Muscle of back (tissue), 13 donors: ENCODE measurements at places on chromosomes 2 and 18. TPM values are rescaled to one million over a fixed set of nuclear protein-coding genes. Genes with fewer than 3 reads are reported as not detected.

DNA sequence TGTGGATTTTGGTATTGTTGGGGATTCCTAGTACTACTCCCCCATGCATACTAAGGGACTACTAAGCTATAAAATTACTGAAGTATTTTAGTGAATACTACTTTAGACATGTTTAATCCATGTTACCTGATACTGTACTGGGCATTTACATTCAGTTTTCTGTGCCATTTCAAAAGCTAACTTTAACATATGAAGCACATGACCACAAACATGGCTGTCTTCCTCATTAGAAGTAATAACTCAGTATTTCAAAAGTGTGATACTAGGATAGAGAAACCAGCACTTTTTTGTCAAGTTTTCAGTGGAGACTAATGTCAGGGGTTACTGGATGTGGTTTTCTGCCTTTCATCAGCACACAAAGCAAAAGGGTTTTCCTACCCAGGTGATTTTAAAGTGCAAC, 27.9 kb downstream of the WDR33 start:
- DNase-seq = peak; percentile 18

DNA sequence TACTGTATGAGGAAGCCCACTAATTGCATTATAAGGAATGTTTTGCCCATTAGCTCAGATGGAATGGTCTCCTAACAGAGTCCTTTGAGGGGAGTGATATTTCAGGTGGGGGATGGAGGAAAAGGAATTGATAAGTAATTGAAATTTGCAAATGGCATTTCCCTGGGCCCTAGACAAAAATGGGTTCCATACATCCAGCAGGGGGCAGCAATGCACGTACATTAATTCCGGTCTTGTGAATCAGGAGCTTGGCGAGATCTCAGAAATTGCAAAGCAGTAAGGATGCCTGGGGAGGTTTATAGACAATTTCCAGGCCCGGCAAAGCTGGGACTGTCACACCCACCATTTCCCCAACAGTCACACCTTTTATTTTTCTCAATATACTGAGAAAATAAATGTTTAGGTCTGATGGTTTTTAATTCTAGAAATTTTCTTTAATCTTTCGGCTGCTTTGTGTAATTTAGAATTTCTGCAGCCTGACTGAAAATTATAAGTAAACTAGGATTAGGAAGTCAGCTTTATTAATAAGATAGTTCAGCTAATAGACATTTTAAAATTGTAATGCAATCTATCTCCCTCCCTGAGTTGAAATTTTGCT, 122.8 kb downstream of the LYPD1 start:
- peak; percentile 88 for DNase-seq

MERTK gene
- polyA plus RNA-seq = 5.6 TPM

GRCh38 chr18:65919663-65920062, 168.9 kb downstream of the CDH7 start:
- DNase-seq = no peak

DNA sequence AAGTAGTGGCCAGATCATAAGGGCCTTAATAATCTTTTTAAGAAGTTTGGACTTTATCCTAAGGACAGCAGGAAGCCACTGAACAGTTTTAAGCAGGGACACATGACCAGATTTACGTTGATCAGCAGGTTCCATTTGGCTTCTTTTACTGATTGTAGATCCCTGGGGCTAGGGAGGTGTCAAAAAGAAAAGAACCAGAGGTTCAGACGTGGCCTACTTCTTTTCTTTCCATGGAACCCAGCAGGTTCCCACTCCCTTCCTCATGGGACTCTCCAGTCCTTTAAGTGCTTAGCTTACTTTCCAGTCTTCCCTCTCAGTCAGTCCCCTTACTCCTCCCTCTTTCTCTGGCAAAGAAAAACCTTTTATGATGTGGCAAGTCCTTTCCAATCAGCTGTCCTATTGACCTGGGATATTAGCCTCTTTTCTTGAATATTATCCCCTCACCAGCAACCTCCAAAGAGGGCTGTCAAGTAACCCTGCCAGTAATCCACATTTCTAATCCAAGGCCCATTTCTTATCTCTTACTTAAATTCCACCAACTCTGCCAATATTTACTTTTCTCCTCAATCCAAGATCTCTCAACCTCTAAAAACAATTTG, 33.5 kb downstream of the NHEJ1 start:
- no peak for DNase-seq

DNA sequence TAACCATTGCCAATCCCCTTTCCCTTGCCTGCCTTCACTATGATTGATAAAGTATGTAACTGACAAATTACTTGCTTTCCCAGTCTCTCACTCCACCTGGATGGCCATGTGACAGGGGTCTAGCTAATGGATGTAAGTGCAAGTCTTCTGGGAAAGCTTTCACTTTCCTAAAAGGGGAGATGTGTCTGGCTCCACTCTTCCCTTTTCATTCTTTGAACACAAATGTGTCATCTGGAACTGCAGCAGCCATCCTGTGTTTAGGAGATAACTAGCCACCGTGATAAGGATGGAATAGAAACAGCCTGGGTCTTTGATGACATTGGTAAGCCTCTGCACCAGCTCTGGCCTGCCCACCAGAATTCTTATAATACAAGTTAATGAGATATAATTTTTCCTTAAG, 38.2 kb downstream of the SNRPD1 start:
- DNase-seq = no peak

GRCh38 chr2:25951071-25951547, 31.2 kb downstream of the KIF3C start:
- DNase-seq = peak; percentile 86

DNA sequence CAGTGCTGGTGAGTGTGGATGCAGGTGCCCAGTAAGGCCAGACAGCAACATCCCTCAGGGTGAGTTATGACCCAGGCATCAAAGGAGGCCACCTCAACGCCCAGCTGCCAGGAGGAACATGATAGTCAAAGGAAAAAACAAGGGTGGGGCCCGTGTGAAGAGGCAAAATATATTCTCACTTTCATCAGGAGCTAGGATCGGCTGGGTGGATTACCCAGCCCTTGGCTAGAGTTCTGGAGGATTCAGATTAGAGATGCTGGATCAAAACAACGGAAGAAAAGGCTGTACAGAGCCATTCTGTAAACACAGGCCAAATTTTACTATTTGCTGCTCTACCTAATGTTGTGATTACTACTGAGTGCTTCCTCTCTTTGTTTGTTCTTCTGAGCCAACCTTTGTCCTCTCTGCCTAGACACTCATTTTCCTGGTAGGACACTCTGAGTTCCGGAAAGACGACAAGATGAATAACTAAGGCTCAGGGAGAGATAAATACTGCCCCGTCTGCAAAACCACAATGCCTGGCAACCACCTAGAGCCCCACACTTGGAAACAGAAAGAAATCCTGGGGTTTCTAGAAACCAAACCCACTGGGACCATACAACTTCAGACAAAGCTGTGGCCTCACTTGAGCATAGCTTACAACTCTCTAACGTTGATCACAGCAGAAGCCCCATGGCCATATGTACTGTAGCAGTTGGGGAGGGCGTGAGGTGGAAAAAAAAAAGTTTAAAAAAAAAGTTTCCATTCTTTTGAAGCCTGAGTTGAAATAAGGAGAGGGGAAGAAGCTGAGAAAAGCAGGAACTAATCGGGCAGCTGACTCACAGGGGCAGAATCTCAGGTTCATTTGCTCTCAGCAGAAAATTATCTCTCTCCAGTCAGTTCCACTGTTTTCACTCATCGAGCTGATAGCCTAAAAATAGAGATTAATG, 17.8 kb upstream of the PMAIP1 start:
- DNase-seq = no peak

LRP1B gene
- polyA plus RNA-seq = 2.0 TPM

AP1S3 gene
- 0.87 TPM for polyA plus RNA-seq

RAD51AP2 gene
- polyA plus RNA-seq = 0.12 TPM

RAB31 gene
- polyA plus RNA-seq = 27.0 TPM

STK36 gene
- polyA plus RNA-seq = 18.0 TPM

TDRD15 gene
- polyA plus RNA-seq = not detected

DNA sequence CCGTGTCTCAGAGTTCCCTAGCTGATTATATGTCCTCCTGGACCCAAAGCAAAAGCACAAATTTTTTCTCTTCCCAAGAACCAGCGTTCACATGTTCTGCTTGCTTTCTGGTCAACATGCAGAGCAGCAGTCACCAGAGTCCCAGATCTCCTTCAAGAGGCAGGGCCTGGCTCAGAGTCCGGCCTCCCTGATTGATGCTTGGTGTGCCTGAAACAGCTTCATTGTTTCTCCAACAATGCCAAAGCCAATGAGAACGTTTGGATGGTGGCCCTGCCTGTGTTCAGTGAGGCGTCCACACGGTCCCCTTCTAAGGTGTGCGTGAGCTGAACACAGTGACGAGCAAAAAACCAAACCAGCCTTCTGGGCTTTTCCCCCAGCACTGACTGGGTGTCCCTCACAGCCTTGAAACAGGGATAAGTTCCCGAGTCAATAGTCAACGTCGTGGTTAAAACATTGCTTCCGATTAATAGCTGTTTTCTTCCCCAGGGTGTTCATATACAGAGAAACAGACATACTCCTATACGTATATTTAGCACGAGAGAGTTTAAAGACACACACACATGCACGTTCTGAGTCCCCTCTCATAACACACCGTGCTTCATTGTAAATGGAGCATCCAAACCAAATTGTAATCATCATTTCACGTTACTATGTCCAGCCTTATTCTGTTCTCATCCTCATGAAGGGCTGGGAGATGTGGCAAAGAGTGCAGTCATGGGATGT, 19.3 kb upstream of the POU3F3 start:
- no peak for DNase-seq

DNA sequence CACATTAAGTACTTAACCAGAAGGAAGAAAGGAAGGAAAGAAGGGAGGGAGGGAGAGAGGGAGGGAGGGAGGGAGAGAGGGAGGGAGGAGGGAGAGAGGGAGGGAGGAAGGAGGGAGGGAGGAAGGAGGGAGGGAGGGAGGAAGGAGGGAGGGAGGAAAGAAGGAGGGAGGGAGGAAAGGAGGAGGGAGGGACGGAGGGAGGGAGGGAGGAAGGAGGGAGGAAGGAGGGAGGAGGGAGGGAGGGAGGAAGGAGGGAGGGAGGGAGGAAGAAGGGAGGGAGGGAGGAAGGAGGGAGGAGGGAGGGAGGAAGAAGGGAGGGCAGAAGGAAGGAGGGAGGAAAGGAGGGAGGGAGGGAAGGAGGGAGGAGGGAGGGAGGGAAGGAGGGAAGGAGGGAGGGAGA, 363.3 kb downstream of the MBD2 start:
- DNase-seq = no peak

- no peak for DNase-seq
Observed at GRCh38 chr2:237877576-237878307, 18.3 kb downstream of the RAMP1 start.

GRCh38 chr2:197245829-197246804, 64.5 kb downstream of the ANKRD44 start:
- DNase-seq = no peak

LBX2 gene
- polyA plus RNA-seq = 1.3 TPM

DNA sequence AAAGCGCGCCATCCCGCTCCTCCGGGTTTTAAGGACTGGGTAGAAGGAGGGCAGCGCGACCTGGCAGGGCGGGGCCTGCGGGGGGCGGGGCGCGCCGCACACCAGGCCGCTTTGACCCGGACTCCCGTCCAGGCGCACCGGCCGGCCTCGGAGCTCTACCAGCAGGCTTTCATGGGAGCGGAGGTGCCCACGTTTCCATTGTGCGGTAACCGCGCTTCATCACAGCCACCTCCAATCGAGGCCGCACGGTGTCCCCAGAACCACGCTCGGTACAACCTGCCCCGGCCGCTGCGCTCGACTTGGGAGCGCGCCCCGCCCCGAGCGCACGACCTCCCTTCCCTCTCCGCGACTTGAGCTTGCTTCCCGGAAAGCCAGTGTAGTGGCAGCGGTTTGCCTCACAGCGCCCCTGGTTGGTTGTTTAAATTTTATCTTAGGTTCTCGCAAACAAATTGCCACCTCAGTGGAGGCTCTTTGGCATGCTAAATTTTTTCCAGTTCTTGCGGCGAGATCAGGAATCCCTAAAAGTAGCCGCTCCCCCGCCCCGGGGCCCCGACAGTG, 280 bp upstream of the CYP1B1 start:
- peak; percentile 75 for DNase-seq

LAMA3 gene
- polyA plus RNA-seq = 4.3 TPM

DNA sequence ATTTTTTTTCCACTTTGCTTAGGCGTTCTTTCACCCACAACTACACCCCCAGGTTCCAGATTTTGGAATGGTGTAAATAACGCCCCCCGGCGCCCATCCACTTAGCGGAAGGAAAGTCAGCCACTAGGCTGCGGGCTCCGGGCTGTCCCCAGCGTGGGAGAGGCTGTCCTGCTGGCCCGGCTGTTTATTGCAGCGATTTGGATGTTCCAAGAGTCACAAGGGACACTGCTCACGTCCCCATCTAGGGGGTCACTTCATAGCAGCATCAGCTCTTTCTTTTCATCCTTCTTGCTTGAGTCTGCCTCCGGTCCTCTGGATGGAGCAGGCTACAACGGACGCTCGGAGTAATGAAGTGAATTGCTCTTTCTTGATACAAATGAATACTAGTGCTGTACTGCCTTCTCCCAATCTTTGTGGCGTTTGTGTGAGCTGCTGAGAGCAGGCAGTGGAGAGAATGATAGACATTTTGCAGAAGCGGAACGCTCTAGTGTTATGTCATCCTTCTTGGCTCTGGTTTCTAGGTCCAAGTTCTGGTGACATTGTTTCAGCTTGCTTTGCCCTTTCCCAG, 50.7 kb upstream of the PAIP2B start:
- DNase-seq = peak; percentile 26

- DNase-seq = no peak
Observed at GRCh38 chr2:80364524-80365212, 60.1 kb upstream of the LRRTM1 start.

ALPI gene
- polyA plus RNA-seq = not detected

DNA sequence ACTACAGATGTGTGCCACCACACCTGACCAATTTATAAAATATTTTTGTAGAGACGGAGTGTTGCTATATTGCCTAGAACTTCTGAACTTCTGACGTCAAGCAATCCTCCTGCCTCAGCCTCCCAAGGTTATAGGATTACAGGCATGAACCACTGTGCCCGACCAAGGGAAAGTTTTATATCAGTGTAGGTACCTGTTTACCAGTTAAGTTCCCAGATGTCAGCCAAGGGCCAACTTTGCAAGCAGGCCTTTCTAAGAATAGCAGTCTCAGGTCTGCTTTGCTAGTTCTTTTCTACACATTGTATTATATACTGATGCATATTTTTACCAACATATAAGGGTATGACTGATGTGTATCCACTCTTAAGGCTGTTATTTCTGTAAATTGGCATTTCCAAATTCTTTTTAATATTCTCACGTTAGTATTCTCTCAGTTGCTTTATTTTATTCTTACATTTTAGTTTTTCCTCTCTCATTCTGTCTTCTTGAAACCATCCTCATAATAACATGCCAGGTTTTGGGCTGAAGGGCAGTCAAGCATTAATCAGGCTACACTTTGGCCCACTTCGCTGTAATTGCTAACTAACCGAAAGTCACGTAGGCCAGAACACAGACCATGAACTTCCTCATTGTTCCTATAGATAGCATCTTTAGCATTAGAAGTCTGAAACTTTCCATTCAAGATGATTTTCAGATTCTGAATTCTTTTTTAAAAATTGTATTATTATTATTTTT, 25.0 kb upstream of the CXXC1 start:
- DNase-seq = no peak

CD226 gene
- polyA plus RNA-seq = 0.78 TPM

GRCh38 chr2:35787302-35788031, 568.1 kb upstream of the CRIM1 start:
- no peak for DNase-seq
